Activated CD4-positive, alpha-beta T cell treated with anti-CD3 and anti-CD28 coated beads, Interleukin-2, amount 50 U/mL, for 24 hours (primary cell): ENCODE measurements at places on chromosomes 2 and 18.

GRCh38 chr2:10146366-10147005 lies 23.9 kb downstream of the RRM2 start:
- DNase-seq, result no peak

DNA sequence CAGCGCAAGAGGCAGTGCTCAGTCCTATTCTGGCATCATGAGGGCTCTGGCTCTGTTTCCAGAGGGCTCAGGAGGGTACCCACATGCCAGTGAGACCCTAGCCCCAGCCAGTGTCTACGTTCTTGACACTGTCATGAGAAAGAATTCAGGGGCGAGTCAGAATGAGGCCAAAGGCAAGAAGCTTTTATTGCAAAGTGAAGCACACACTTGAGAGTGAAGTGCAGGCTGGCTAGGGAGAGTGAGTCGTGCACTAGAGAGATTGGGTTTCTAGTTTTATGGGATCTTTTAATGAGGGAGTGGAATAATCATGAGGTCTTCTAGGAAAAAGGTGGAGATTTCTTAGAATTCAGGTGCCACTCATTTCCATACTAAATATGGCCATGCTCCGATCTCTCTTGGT lies 164.1 kb downstream of the DCDC2C start:
- DNase-seq, result no peak

DNA sequence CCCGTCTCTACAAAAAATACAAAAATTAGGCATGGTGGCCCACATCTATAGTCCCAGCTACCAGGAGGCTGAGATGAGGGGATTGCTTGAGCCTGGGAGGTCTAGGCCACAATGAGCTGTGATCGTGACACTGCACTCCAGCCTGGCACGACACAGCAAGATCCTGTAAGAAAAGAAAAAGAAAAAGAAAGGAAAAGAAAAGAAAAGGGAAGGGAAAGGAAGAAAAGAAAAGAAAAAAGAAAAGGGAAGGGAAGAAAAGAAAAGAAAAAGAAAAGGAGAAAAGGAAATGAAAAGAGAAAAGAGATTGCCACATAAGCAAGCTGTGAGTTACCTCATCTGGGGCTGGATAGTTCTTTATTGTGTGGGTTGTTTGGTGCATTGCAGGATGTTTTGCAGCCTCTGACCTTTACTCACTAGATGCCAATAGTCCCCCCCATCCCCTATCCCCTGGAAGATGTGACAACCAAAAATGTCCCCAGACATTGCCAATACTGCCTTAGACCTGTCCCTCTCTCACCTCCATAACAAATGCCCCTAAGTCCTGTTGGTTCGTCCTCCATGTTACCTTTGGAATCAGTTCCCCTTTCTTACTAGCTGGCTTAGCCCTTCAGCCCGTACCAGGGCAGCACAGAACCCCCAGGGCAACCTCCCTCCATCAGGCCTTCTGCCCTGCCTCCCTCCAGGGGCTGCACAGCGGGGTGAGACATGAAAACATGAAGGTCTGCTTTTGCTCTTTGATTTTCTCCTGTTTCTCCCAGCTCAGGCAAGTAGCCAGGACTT lies 8.9 kb downstream of the ASPRV1 start:
- no peak for DNase-seq

DNA sequence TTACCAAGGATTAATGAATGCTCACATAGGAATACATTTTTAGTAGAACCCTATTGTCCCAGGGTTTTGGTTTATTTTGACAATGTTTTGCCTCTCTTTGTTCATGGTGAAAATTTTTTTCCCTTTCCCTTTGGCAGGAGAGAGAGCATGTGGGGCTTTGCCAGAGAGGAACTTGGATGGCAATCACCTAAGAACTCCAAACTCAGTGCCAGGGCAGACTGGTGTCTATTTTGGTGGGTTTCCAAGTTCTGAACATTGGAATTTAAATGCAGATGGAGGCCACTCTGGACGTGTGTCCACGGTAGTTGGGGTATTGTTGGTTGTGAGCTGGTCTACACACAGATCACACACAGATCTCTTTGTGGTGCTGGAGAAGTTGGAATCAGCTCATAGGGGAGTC lies 2091.1 kb upstream of the PIK3C3 start:
- DNase-seq, result no peak

DNA sequence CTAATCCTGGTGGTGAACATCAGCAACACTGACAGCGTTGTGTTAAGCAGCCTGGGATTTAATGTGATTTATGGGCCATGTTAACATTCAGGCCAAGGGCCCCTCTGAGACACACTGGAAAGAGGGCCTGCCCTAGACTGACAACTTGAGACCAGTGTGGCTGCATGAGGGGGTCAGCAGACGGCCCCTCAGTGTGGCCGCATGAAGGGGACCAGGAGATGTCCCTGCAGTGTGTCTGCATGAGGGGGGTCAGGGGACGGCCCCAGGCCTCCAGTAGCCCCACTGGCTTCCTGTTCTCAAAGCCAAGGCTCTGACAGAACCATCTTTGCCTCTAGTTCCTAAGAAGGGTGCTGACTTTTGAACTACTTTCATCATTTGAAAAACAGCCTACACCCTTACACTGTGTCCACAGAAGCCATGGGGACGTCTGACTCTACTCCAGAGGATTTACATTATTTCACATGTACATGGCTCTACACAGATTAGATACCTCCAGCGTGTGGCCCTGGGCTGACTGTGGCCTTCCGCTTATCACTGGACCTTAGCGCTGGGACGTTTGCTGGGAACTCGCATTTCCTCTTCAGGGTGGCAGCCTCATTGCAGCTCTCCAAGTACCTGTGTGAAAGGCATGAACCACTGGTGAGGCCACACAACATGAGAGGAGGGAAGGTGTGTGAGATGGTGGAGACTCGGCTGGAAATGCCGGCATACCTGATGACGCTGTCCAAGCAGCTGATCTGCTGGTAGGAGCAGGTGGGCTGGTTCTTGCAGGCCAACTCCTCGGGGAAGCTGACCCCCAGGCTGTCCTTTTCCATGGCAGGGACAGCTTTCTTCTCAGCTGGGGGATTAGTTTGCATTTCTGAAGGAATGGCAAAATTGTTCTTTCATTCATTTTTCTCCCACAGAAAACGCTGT lies 18.2 kb upstream of the HES6 start:
- no peak for DNase-seq

DNA sequence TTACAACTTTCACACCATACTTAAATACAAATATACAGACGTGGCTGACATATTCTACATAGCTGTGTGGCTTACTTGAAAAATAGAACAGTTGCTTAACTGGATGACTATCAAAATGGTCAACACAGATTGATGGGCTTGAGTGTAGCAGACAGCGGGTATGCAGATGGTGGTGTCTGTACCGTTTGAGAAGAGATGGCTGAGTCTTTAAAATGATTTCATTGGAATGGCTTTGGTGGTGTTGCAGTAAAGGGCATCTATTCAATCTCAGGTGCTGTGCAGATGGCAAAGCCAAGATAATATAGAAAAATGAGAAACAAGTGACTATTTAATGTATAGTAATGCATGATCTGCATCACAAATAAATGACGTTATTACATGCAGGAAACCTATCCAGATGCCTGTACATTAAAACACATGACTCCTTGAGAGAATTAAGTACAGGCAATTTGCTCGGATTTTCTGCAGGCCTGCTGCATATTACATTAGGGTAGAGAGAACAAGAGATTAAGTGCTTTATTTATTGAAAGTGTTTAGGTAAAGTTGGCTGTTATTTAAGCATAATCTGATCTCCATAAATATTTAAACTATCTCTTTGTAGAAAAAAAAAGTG lies 68.5 kb downstream of the AGPS start:
- no peak for DNase-seq

GRCh38 chr2:188600536-188601210 lies 309.0 kb downstream of the GULP1 start:
- no peak for DNase-seq

DNA sequence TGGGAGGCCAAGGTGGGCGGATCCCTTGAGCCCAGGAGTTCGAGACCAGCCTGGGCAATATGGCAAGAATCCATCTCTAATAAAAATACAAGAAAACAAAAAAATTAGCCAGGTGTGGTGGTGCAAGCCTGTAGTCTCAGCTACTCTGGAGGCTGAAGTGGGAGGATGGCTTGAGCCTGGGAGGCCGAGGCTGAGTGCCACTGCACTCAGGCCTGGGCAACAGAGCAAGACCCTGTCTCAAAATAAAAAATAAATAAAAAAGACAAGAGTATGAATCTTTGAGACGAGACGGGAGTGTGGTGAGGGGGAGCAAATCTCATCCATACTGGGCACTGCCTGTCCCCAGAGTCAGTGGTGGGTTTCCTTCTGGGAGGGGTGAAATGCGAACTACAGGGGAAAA lies 12.2 kb downstream of the GPR17 start:
- no peak for DNase-seq

- DNase-seq, result no peak
These were observed 31.2 kb downstream of the PTPN18 start for GRCh38 chr2:130387071-130387400.

DNA sequence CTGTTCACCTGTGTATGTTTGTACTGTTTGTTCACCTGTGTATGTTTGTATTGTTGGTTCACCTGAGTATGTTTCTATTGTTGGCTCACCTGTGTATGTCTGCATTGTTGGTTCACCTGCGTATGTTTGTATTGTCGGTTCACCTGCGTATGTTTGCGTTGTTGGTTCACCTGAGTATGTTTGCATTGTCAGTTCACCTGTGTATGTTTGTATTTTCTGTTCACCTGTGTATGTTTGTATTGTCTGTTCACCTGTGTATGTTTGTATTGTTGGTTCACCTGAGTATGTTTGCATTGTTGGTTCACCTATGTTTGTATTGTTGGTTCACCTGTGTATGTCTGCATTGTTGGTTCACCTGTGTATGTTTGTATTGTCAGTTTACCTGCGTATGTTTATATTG lies 14.6 kb downstream of the ADI1 start:
- no peak for DNase-seq

DNA sequence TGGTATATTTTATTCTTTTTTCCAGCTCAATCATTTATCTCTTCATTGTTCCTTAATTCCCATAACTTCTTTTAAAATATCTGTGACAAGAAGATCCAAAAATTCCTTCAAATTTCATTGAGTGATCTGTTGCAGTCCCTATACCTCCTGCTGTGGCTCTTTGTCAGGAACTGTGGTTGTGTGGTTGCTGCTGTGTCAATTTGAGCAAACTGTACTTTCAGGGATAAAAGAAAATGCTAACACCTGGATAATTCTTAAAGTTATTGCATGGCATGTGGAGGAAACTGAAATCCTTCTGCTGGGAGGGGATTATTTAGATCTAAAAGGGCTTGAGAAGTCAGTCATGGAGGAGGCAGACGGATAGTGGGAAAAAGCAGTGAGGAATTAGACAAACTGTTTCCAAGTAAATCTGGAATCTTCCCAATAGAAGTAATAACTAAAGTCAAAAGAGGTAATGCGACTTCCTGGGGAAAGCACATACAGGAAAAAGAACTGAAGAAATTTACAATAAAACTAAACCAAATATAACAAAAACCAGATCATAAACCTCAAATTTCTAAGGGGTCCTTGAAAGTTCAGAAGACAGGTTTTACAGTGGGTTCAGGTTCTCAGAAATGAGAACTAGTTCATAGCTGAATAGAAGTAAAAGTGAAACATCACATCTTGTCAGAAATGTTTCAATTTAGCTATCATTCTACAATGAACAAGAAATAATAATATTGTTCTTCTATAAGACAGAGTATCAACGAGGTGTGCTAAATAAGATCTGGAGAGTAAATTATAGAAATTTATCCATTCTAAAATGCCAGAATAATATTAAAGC lies 33.5 kb upstream of the CD226 start:
- no peak for DNase-seq

DNA sequence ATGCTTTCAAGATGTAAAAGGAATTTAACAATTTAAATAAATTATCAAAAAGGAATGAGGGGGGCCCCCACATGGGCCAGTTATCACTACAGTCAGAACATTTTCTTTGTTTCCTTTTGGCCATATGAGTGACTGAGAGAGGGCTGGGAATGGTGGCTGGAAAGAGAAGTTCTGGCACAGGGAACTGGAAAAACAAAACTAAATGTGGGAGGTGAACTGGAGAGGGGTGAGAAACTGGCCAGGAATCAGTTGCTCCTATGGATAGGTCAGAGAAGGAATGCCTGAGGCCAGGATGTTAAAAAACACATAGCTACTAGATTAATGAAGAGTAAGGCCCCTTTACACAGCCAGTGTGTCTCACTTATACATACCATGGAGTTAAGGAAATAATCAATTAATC lies 121.0 kb downstream of the RBMS1 start:
- DNase-seq, result no peak

GRCh38 chr2:175811971-175812370 lies 190.1 kb downstream of the LNPK start:
- DNase-seq, result no peak

DNA sequence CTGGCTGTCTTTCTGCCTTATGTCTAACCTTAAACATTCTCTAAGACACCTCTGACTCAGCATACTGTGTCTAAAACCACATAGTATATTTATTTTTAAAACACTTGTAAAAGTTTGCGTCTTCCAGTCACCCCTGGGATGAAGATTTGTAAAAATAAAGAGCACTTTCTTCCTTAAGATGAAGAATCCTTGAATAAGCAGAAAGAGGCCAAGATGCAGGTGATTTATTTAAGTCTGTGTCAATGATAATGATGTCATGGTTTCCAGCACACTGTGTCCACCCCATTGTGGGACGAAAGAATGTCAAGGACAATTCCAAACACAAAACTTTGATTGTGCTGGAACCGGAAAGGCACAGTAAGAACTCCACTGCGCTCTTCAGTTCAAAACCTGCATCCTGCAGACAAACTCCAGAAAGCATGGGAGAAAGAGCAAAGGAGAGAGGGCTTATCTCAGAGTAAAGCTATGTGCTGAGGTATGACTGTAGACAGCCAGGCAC lies 92.9 kb downstream of the ZEB2 start:
- no peak for DNase-seq

DNA sequence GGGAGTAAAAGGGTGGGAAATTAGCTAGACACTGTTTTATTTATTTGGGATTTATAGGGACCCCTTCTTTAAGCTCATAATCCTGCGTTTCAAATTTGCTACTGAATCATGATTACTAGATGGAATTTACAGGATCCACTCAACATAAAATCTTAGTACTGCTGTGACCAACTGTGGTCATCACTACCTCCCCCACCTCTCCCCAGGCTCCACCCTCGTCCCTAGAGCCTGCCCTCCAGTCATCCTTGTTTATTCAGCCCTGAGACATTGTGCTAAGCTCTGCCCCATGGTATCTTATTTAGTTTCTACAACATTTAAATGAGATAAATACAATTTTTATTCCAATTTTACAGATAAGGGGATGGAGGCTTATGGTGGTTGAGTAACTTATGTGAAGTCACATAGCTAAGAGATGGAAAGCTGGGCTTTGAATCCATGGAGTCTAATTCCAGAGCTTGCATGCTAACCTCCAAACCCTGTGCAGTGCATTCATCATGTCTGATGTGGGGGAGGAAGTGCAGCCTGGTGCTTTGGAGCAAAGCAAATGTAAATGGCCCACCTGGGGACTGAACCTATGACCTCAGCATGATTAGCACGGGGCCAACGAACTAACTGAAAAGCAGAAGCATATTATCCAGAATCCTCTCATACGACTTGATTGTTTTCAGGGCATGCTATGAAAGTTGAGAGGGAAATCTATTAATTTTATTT lies 502.4 kb downstream of the TMEM182 start:
- no peak for DNase-seq

- DNase-seq, result no peak
These were observed 52.3 kb downstream of the RAB27B start for GRCh38 chr18:54880395-54881105.

- DNase-seq, result no peak
These were observed 323.9 kb downstream of the SLC8A1 start for GRCh38 chr2:40127890-40128557.
